ENCODE measurements at places on chromosomes 5 and 9.

DNA sequence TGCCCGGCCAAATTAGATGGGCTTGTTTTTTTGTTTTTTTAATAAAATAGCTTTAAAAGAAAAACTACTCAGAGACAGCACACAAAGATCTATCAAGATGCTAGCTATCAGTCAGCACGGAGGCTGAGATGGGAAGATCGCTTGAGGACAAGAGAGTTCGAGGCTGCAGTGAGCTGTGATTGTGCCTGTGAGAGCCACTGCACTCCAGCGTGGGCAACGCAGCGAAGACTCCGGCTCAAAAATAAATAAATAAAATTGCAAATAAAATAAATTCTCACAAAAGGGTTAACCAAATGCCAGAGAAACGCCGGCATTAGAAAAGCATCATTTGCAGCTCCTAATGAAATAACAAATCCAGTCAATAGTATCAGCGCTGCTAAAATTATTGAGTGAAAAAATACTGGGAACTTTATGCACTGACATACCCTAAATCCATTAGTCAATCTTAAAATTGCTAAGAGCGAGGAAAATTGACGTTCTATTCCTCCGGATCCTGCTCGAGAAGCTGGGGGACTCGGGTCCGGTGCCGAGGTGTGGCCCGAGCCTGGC lies 681 bp downstream of the CPLANE1 start:
- no peak for DNase-seq
- no peaks in the 10 kb centered on the region for H3K27me3 ChIP-seq
- H3K4me3 ChIP-seq, result peak overlapping the region; percentile 78
- H3K4me1 ChIP-seq, result peaks cover 5% of the 10 kb centered on the region
- no peaks in the 10 kb centered on the region for H3K36me3 ChIP-seq

DNA sequence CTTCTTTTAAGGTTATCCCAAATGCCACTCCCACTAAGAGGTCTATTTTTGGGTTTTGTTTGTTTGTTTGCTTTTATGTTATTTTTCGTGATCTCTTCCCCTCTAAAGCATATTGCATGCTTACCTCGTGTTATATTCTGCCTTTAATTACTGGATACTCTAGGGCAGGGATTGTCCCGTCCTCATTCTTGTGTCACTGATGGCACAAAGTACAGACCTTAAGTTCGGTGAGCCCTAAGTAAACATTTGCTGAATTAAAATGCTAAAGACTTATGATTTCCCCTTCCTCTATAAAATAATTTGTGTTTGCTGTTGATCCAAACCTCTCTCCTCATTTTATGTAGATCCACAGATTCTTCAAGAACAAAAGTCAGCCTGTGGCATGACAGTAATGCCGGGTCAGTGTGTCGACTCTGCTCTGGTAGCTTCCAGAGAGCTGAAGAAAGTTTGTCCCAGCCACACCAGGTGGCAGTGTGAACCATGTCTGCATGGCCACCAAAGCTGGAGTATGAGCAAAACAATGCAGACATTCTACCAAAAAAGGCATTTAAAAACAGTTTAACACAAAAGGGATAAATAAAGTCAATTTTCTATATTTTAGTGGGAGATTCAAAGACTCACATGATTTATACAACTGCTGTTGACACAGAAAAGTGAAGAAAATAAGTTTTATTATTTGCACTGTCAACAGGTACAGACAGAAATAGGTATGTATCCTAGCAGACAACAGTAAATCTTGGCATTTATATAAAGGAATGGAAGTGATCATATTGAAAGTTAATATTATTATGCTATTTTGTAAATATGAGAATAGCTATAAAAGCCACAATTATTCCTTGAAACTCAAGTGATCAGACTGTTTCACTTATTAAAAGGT lies 17.9 kb upstream of the POC5 start:
- no peak overlapping the region for H3K27ac ChIP-seq
- H3K4me3 ChIP-seq, result no peak overlapping the region
- no peaks in the 10 kb centered on the region for H3K4me1 ChIP-seq
- no peaks in the 10 kb centered on the region for H3K27me3 ChIP-seq
- DNase-seq, result peak; percentile 28
- no peaks in the 10 kb centered on the region for H3K36me3 ChIP-seq

GRCh38 chr9:70616228-70616990 lies 202.0 kb upstream of the KLF9 start:
- no peak overlapping the region for H3K27ac ChIP-seq
- H3K4me1 ChIP-seq, result no peaks in the 10 kb centered on the region
- DNase-seq, result no peak
- H3K27me3 ChIP-seq, result no peaks in the 10 kb centered on the region

GRCh38 chr9:32350682-32351081 lies 33.8 kb upstream of the ACO1 start:
- H3K4me1 ChIP-seq, result no peaks in the 10 kb centered on the region
- no peaks in the 10 kb centered on the region for H3K36me3 ChIP-seq
- H3K27ac ChIP-seq, result no peak overlapping the region
- no peak for DNase-seq
- no peaks in the 10 kb centered on the region for H3K27me3 ChIP-seq
- no peak overlapping the region for H3K4me3 ChIP-seq

DNA sequence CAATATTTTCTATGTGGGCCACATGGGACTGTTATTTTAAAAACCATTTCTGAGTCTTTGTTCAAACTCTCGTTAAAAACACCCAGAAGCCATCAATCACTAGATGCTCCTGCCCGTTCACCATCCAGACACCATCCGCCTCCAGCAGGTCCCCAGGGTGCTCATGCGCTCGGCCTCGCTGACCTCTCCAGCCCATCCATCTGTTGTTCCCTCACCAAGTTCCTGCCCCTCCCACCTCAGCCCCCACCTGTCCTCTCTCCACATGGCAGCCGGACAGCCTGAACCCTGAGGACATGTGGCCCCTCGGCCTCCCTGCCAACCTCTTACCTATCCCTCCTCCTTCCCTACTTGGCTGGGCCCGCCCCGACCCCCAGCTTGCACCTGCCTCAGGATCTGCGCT lies 31.6 kb downstream of the NSUN2 start:
- H3K27me3 ChIP-seq, result no peaks in the 10 kb centered on the region
- no peak overlapping the region for H3K4me3 ChIP-seq
- H3K4me1 ChIP-seq, result no peaks in the 10 kb centered on the region
- no peak overlapping the region for H3K27ac ChIP-seq
- no peak for DNase-seq
- peaks cover 3% of the 10 kb centered on the region for H3K36me3 ChIP-seq

GRCh38 chr9:83430681-83431080 lies 107.5 kb downstream of the FRMD3 start:
- no peak overlapping the region for H3K4me3 ChIP-seq
- DNase-seq, result no peak
- no peak overlapping the region for H3K27ac ChIP-seq
- H3K4me1 ChIP-seq, result peaks cover 7% of the 10 kb centered on the region
- no peaks in the 10 kb centered on the region for H3K27me3 ChIP-seq

GRCh38 chr5:1654786-1655495 lies 131.2 kb upstream of the LPCAT1 start:
- no peaks in the 10 kb centered on the region for H3K4me1 ChIP-seq
- H3K4me3 ChIP-seq, result no peak overlapping the region
- H3K27me3 ChIP-seq, result peaks cover 7% of the 10 kb centered on the region
- H3K27ac ChIP-seq, result no peak overlapping the region
- H3K36me3 ChIP-seq, result no peaks in the 10 kb centered on the region

DNA sequence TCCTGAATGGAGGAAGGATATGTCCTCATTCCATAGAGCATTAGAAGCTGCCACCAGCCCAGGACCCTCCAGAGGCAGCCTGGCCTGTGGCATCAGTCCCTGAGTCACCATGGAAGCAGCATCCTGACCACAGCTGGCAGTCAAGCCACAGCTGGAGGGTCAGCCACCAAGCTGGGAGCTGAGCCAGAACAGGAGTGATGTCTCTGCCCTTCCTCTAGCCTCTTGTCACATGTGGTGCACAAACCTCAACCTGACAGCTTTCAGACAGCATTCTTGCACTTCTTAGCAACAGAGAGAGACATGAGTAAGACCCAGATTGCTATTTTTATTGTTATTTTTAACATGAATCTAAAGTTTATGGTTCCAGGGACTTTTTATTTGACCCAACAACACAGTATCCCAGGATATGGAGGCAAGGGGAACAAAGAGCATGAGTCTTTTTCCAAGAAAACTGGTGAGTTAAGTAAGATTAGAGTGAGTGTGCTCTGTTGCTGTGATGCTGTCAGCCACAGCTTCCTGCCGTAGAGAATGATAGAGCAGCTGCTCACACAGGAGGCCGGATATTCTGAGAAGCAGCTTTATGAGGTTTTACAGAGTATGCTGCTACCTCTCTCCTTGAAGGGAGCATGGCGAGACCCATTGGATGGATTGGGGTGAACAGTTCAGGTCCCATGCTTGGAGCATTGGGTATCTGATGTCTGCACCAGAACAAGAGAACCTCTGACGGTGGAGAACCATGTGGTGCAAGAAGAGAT lies 13.0 kb upstream of the CYFIP2 start:
- DNase-seq, result no peak
- no peaks in the 10 kb centered on the region for H3K36me3 ChIP-seq
- no peaks in the 10 kb centered on the region for H3K4me1 ChIP-seq
- H3K4me3 ChIP-seq, result no peak overlapping the region
- no peaks in the 10 kb centered on the region for H3K27me3 ChIP-seq

DNA sequence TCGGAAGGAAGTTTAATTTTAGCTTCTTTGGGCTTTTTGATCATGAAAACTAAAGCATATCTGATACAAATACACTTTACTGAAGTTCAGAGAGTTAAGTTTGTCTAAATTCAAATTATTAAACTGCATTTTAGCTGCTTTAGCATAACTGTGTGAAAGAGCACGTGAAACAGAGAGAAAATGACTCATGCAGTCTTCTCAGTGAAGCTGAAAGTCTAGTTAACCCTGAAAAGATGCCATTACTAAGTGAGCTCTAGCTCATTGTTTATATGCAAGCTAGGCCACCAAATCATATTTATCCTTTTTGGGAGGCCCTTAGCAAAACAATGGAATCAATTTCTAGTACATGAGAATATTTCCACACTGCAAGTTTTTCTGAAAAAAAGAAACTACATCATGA lies 27.6 kb downstream of the TPD52L3 start:
- no peak for DNase-seq
- no peaks in the 10 kb centered on the region for H3K4me1 ChIP-seq
- H3K27me3 ChIP-seq, result no peaks in the 10 kb centered on the region
- H3K36me3 ChIP-seq, result no peaks in the 10 kb centered on the region

DNA sequence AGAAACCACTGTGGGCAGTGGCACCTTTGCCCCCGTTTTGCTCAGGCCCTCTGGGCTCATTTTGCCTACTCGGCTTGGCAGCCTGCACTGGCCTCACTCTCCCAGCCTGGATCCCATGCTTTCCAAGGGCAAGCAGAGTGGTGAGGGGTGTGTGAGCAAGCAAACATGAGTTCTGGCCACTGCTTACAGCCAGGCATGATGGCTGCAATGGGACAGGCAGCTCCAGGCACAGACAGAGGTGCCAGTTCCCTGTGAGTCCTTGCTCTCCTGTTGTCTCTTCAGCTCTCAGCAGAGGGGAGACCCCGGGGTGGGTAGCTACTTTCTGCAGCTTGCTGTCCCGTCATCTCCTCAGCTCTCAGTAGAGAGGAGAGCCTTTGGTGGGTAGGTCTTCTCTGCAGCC lies 35.2 kb upstream of the TYRP1 start:
- H3K4me3 ChIP-seq, result no peak overlapping the region
- H3K36me3 ChIP-seq, result no peaks in the 10 kb centered on the region

- no peak overlapping the region for H3K4me3 ChIP-seq
- H3K27me3 ChIP-seq, result no peaks in the 10 kb centered on the region
- H3K27ac ChIP-seq, result no peak overlapping the region
- no peaks in the 10 kb centered on the region for H3K36me3 ChIP-seq
These were observed 85.3 kb upstream of the ADRB2 start for GRCh38 chr5:148740966-148741742.

DNA sequence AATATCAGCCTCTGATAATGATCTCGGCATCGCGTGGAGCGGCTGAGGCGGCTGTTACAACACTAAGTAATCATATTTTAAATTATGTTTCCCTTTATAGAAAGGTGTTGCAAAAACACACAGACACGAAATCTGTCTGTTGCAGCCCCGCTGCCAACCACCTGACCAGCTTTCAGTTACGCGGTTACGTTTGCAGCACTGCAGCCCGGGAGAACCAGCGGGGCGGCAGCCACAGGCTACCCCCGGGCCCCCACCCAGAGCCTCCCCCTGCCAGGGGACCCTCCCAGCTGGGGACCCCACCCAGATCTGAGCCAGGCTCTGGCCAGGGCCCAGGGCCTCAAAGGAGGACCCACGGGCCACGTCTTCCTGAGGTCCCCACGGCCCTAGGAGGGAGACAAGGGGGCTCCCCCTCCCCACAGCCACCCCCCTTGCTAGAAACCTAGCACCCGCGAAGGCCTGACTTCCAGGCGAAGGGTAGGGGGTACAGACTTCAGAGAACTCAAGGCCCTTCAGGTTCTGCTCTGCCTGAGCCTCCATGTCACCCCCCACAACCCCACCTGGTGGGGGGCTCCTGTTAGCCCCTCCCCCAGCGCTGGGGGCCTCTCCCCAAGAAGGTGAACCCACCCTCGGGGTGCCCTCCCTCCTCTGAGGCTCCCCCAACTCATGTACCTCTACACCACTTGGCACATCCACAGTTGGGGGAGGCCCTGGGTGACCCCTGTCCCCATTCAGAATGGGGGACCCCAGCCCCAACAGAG lies 6.0 kb downstream of the NACC2 start:
- H3K4me1 ChIP-seq, result peaks cover 8% of the 10 kb centered on the region
- H3K36me3 ChIP-seq, result no peaks in the 10 kb centered on the region
- no peak for DNase-seq

- DNase-seq, result no peak
- no peak overlapping the region for H3K27ac ChIP-seq
These were observed 46.8 kb upstream of the DAB2IP start for GRCh38 chr9:121604654-121605053.

GRCh38 chr5:164649266-164649665 lies 1143.8 kb downstream of the MAT2B start:
- H3K4me3 ChIP-seq, result no peak overlapping the region
- H3K27ac ChIP-seq, result no peak overlapping the region
- no peaks in the 10 kb centered on the region for H3K36me3 ChIP-seq
- no peak for DNase-seq

DNA sequence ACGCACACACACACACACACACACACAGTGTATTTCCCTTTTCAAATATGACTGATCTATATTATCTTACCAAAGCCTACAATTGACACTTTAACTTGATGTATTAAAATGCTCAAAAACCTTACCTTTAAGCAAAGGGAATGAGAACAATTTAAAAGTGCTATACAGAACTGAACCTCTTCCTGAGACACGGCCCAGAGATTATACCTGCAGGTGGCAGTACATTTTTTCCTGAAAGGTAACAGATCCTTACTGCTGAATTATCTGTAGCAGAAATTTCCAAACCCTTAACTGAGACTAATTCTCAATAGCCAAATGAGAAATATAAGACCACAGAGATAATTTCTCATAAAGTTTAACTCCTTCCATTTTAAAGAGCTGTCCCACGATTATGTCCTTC lies 91.1 kb downstream of the MYO10 start:
- no peak overlapping the region for H3K4me3 ChIP-seq
- no peak overlapping the region for H3K27ac ChIP-seq
- H3K27me3 ChIP-seq, result no peaks in the 10 kb centered on the region
- H3K36me3 ChIP-seq, result no peaks in the 10 kb centered on the region
- DNase-seq, result no peak

- no peak overlapping the region for H3K27ac ChIP-seq
- DNase-seq, result no peak
- H3K4me3 ChIP-seq, result no peak overlapping the region
- no peaks in the 10 kb centered on the region for H3K4me1 ChIP-seq
- no peaks in the 10 kb centered on the region for H3K36me3 ChIP-seq
These were observed 1146.9 kb upstream of the DMAC1 start for GRCh38 chr9:8946461-8946860.
